ENCODE measurements at places on chromosomes 7 and 10. TPM values are rescaled to one million over a fixed set of nuclear protein-coding genes. Genes with fewer than 3 reads are reported as not detected.

The SHH gene
- not detected for total RNA-seq

The MBL2 gene
- not detected for total RNA-seq

The DGKI gene
- 21.4 TPM for total RNA-seq

The VPS50 gene
- 14.7 TPM for total RNA-seq

DNA sequence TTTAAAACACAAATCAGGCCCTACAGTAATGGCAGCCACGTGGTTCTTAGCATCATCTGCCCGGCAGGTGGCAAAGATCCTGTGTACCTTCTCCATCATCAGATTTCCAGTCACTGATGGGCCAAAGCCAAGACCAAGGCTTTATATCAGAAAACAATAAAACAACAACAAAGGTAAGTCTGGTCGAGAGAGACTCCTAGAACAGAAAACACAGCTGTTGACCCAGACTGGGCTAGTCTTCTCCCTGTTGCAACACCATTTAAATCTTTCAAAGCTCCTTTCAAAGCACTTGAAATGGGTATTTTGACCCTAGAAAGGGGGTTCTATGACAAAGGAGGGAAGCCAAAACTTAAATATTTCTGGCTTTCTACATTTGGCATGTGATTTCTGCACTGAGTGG, 285.6 kb downstream of the IPMK start:
- no peak overlapping the region for H3K27ac ChIP-seq
- H3K4me1 ChIP-seq, result no peaks in the 10 kb centered on the region
- H3K4me3 ChIP-seq, result no peak overlapping the region
- no peaks in the 10 kb centered on the region for H3K36me3 ChIP-seq

GRCh38 chr10:82092111-82092510, 217.1 kb downstream of the NRG3 start:
- H3K27me3 ChIP-seq, result no peaks in the 10 kb centered on the region
- no peak overlapping the region for H3K27ac ChIP-seq
- H3K4me1 ChIP-seq, result no peaks in the 10 kb centered on the region
- H3K4me3 ChIP-seq, result no peak overlapping the region
- no peaks in the 10 kb centered on the region for H3K36me3 ChIP-seq

DNA sequence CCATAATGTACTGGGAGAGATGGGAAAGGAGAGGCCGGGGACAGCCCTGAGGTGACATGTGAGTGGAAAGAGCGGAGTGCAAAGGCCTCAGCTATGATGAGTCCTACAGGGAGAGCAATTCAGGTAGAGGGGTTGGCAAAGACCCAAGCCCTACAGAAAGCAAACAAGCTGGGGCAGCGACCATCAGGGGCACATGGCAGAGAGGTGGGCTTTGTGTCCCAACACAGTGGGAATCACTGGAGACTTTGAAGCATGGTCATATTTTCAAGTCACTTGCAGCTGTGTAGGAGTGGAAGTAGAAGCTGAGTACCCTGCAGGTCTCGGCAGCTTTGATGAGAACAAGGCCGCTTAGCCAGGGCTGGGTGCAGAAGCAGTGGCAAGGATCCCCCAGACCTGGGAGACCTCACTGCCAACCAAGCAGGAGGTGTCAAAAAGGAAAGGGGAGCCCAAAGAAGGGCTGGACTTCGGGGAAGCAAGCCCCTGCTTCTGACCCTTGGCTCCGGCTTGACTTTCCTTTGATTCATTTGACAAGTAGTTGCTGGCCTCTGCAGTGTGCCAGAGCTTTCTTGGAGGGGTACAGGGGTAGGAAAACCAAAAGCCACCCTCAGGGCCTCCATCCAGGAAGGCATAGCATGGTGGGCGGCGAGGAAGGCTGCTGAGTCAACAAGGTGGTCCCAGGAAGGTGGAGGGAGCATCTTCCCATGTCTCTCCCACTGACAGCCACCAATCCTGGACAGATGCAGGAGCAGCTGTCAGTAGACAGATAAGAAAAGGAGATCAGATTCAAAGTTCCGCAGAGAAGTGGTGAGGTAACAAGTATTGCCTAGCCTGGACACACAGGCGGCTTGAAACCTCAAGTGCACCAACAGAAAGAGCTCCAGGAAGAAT, 1.9 kb upstream of the PGAM2 start:
- no peaks in the 10 kb centered on the region for H3K4me1 ChIP-seq
- peak overlapping the region; percentile 61 for H3K27ac ChIP-seq
- no peak for DNase-seq
- peaks cover 11% of the 10 kb centered on the region for H3K36me3 ChIP-seq
- no peak overlapping the region for H3K4me3 ChIP-seq
- H3K27me3 ChIP-seq, result no peaks in the 10 kb centered on the region

DNA sequence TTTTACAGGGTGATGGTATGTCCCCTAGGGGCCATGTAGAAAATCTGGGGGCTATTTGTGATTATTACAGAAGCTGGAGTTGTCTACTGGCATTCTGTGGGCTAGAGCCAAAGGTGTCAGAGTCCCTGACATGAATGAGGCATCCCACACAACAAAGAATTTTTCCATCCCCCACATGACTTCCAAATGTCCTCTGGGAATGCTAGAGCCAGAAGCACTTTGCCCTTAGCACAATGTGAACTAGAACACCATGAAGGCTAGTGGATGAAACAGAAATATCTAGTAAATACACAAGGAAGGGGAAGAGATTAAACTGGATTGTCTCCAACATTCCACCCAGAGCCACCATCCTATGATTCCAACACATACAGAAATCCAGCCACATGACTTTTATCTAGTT, 46.9 kb downstream of the FAM13C start:
- no peak for DNase-seq
- H3K27ac ChIP-seq, result no peak overlapping the region
- no peaks in the 10 kb centered on the region for H3K27me3 ChIP-seq

DNA sequence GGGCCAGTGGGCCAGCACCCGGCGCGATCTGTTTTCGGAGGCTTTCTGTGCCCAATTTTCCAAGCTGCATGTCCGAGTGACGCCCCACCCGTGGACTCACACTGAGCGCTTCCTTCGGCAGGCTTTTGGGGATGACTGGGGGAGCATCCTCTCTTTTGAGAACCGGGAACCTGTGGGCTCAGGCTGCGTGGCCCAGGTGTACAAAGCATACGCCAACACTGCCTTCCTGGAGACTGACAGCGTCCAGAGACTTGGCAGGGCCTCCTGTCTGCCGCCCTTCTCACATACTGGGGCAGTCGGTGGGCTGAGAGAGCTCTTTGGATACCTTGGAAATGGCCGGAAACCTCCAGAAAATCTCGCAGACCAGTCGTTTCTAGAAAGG, 1.0 kb downstream of the ADCK2 start:
- DNase-seq, result no peak
- peaks cover 20% of the 10 kb centered on the region for H3K36me3 ChIP-seq
- peaks cover 3% of the 10 kb centered on the region for H3K27me3 ChIP-seq
- peaks cover 31% of the 10 kb centered on the region for H3K4me1 ChIP-seq

DNA sequence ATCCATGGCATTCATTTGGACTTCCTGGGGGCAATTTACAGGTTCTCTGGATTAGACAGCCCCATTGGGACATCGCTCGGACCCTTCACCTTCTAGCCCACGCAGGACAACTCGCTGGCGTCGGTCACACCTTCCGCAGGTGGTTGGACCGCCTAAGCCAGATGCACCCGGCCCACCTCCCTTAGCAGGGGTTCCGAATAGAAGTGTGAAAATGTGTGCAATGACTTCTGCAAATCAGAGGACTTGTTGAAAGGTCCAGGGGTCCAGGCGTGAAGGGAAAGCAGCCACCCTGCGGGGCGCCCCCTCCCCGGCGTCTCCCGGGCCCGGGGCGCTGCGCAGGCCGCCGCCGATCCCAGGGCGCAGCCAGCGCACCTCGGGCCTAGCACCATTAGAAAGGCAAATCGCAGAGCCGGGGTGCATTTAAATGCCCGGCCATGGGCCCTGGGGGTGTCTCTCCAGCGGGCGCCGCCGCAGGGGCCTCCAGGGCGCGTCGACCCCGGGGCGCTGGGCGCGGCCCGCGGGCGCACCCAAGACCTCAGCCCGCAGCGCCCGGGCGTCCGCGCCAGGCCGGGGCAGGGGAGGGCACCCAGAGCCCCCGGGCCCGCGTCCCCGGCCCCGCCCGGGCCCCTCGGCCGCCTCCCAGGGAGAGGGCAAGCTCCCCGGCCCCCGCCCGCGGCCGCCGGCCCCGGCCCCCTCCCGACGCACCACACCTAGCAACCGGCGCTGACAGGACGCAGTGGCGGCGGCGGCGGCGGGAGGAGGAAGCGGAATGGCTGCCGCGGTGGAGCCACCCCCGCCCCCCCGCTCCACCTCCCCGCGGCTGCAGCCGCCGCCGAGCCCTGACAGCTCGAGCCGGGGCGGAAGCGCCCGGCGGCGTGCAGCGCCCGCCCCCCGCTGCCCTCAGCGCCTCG, 1.2 kb downstream of the JAZF1 start:
- H3K36me3 ChIP-seq, result no peaks in the 10 kb centered on the region
- peaks cover 20% of the 10 kb centered on the region for H3K4me1 ChIP-seq
- H3K4me3 ChIP-seq, result peak overlapping the region; percentile 50
- no peak overlapping the region for H3K27ac ChIP-seq
- DNase-seq, result peak; percentile 91
